ENCODE measurements at places on chromosomes 11 and 22. TPM values are rescaled to one million over a fixed set of nuclear protein-coding genes. Genes with fewer than 3 reads are reported as not detected.

DNA sequence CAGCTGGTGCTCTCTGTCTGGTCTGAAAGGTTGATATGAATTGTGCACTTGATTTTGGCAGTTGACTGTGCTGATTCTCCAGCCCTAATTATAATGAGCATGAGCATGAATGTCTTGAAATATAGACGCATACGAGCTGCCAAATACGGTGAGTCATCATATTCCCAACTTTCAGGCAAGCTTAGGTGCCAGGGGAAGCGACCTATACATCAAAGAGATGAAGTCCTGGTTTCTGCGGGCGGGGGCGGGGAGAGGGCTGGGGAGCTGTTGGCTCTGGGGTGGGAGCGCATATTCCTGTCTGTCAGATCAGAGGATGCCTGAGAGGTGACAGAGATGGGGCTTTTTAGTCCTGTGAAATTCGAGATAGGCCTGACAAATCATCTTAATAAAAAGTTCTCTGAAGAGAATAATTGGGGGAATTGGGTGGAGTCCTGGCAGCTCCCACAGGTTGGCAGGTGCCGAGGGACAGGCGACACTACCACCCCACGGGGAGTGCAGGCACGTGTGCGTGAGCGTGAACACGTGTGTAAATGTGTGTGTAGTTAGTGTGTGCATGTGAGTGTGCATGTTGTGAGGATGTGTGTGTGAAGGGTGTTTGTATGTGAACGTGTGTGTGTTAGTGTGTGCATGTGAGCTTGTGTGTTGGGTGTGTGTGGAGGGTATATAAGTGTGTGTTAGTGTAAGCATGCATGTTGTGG is 865.3 kb downstream of the TBC1D22A start:
- no peaks in the 10 kb centered on the region for H3K36me3 ChIP-seq
- DNase-seq: no peak
- H3K4me1 ChIP-seq: no peaks in the 10 kb centered on the region
- no peak overlapping the region for H3K4me3 ChIP-seq

- H3K4me3 ChIP-seq: no peak overlapping the region
- H3K4me1 ChIP-seq: no peaks in the 10 kb centered on the region
- H3K27me3 ChIP-seq: no peaks in the 10 kb centered on the region
- DNase-seq: no peak
Observed at GRCh38 chr11:95751515-95751914, 38.1 kb downstream of the FAM76B start.

The APOL5 gene
- 0.11 TPM for polyA plus RNA-seq

The PPP2R1B gene
- polyA plus RNA-seq: 31.3 TPM

The OR5AS1 gene
- 0.06 TPM for polyA plus RNA-seq

GRCh38 chr22:41092847-41093411 is 537 bp downstream of the EP300 start:
- H3K27me3 ChIP-seq: no peaks in the 10 kb centered on the region
- peak overlapping the region; percentile 100 for H3K27ac ChIP-seq
- peak; percentile 42 for DNase-seq
- H3K4me3 ChIP-seq: peak overlapping the region; percentile 91
- peaks cover 46% of the 10 kb centered on the region for H3K4me1 ChIP-seq

The OR10G6 gene
- polyA plus RNA-seq: not detected

The CDKN1C gene
- polyA plus RNA-seq: 90.1 TPM
